H7 (cell line): ENCODE measurements at places on chromosomes 12 and 14. TPM values are rescaled to one million over a fixed set of nuclear protein-coding genes. Genes with fewer than 3 reads are reported as not detected.

PRH2 gene
- 0.21 TPM in 1 of 2 replicates, not detected in the other for total RNA-seq

RNASE3 gene
- not detected in 2 replicates for total RNA-seq

SLC7A7 gene
- 5.7 and 8.3 TPM in 2 replicates for total RNA-seq

RTL1 gene
- total RNA-seq = not detected in 2 replicates

B4GALNT1 gene
- total RNA-seq = 0.59 and 0.70 TPM in 2 replicates

GRCh38 chr12:18171571-18171970 is 81.6 kb upstream of the RERGL start:
- DNase-seq = no peak
